ENCODE measurements at places on chromosomes 7 and 10.

DNA sequence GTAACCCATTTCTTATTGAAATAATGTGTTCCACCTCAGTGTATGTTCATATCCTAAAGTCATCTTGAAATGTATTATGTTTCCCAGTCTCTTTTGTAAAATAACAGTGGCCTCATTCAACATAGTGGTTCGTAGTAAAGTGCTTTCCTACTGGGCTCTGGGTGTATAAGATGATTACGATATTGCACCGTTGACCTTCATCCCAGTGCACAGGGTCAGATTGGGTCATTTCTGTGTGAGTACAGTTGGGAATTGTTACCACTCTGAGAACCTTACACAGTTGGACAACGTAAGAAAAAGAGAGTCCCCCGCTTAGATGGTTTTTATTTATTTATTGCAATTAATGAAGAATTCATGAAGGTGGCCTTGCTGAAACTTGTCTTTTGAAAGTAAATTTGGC is 135.6 kb downstream of the CHN2 start:
- DNase-seq = no peak

- DNase-seq = no peak
Measured at GRCh38 chr10:88832376-88832775, 19.3 kb downstream of the ANKRD22 start.

- no peak for DNase-seq
Measured at GRCh38 chr7:93402944-93403343, 170.8 kb downstream of the VPS50 start.

DNA sequence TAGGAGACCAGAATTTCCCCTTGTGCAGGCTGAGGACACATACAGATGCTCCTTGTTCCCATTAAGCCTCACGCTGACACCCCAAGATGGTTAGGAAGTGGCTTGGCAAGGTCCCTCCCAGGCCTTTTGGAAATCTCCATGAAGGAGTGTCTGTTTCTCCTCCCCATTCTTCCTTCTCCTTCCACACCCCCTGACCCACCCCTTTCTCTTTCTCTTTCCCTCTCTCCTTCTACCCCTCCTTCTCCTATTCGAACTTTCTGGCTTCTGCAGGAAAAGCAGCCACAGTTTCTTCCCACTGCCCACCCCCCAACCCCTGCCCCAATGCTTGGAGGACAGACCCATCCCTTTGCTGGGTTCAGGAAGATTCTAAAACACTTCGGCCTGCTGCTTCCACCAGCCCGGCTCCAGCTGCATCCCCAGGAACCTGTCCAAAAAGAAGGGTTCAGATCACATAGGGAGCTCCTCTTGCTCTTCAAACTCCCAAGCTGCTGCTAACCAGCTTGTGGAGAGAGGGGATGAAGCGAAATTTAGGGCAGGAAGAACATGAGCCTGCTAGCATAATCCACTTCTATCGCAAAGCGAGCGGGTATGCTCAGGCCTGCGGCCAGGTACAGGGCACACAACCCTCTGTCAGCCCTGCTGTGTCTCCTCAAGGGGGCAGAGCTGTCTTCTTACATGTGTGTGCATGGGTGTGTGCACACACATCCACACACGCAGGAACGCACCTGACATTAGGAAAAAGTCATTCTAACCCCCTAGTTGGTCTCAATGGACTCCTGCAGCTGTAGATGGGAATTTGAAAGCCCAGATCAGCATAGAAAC is 80.4 kb downstream of the PPP1R3C start:
- no peak for DNase-seq

GRCh38 chr7:127632276-127632910 is 14.5 kb upstream of the PAX4 start:
- no peak for DNase-seq

- DNase-seq = no peak
Measured at GRCh38 chr7:1536743-1537534, 6.4 kb downstream of the MAFK start.

- no peak for DNase-seq
Measured at GRCh38 chr7:144445590-144445989, 42.1 kb upstream of the NOBOX start.

- DNase-seq = no peak
Measured at GRCh38 chr7:3041986-3042675, 1.5 kb downstream of the CARD11 start.

- DNase-seq = no peak
Measured at GRCh38 chr10:86943316-86944030, 13.9 kb downstream of the MMRN2 start.

DNA sequence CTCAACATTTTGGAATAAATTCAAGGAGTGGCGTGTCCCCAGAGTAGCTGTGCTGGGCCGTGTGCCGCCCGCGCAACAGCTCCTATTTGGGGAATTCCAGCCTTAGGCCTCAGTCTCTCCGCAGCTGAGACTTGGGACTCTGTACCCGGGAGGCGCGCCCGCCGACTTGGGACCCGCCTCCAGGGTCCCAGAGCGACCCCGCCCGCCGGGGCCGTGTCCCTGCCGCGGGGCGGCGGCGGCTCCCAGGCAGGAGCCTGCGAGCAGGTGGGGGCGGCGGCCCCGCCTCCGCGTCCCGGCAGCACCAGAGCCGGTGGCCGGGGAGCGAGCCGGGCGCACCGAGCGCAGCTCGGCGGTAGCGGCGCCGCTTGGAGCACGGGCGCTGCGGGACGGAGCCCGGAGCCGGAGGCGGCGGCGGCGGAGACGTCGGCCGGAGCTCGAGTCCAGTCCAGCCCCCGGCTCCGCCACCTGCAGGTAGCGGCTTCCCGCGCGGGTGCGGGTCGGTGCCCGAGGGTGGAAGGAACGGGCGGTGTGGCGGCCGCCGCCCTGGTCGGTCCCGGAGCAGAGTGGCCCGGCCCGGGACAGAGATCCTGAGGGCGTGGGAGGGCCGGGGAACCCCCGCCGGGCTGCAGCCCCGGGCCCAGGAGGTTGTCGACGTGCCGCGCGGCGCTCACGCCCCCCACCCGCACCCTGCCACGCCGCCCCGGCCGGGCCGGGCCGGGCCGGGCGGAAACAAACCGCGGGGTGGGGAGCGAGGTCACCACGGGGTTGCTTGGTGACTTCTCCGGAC is at the start of gene WIPF3:
Gene WIPF3 (plus strand): TSS at position 301 of the 787 bp plus-strand sequence. CDS start 28,217 bp downstream, outside the sequence.
- no peak for DNase-seq

DNA sequence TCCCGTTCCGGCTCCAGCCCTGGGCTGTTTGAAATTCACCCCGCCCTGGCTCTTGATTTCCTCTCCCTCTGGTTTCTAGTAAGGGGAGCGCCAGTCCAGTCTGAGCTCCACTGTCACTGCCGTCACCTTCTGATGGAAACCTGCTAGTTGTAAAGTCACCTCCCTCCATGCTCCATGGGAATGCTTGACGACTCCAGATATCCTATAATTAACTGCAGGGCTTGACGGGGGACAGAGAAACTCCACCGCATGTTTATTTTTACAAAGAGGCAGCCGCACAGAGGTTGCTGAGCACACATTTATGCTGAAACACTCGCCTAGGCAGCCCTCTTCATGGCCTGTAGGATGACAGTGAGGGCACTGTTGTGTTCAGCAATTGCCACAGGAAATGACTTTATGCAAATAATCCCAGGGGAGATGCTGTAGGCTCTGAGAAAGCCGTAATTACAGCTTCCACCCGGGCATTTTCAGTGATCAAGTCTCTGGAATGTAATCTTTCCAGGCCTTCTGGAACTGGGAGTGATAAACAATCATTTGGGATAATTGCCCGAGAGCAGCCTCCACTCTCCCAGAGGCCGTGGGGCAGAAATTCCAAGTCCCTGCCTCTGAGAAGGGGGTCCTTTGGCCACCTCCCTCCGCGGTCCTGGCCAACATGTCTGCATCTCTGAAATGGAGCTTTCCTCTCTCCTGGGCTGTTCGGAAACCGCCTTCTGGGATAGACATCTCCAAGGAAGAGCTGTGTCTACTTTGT is 300.5 kb downstream of the KLF6 start:
- no peak for DNase-seq

GRCh38 chr10:70053218-70053840 is 683 bp downstream of the MACROH2A2 start:
- no peak for DNase-seq

DNA sequence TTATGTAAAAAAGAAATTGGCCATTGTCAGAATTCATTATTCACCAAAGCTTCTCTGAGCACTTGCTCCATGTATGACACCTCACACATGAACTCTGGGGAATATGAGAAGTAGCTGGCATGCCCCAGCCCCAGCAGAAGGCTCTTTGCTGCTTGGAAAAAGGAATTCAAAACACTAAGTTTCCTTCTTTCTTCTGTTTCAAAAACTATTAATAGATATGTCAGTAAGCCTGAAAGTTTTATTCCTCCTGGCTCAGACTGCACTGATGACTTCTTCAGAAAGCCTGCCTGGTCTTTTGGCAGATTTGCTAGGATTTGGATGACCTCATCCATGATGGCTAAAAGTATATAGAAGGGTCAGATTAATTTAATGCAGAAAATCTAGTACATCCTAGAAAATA is 511.0 kb downstream of the GFRA1 start:
- DNase-seq = no peak

DNA sequence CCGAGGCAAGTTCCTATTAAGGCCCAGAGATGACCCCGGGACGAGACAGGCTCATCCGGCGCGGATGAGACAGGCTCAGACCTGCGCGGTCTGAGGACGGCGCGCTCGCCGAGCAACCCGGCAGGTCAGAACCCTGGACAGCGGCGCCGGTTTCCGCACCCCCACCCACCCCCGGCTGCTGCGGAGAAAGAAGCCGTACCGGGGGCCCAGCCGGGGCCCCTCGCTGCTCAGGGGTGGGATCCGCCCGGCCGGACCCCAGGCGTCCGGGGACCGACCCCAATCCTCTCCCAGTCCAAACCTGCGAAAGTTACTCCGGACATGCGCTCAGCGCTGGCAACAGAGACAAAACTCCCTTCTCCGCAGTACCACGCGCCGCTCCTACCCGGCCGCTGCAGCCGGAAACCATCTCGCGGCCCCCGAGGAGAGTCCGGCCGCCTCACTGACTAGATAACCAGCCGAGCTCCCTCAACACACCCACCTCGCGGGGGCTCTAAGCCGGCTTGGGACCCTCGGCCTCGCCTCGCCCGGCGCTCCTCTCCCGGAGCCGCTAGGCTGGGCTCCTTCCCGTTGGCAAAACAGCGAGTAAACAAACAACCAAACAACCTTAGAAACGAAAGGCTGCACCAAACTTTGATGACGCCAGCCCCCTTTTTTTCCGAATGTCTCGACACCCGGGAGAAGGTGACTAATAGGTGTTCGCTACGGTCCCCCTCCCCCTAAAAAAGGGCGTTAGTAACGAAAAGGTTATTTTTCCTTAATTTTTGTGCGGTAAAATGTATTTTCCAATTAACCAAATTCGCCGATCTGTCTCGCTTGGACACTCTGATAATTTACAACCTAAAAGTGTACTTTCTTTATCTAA is 2.3 kb upstream of the DRGX start:
- peak; percentile 20 for DNase-seq

DNA sequence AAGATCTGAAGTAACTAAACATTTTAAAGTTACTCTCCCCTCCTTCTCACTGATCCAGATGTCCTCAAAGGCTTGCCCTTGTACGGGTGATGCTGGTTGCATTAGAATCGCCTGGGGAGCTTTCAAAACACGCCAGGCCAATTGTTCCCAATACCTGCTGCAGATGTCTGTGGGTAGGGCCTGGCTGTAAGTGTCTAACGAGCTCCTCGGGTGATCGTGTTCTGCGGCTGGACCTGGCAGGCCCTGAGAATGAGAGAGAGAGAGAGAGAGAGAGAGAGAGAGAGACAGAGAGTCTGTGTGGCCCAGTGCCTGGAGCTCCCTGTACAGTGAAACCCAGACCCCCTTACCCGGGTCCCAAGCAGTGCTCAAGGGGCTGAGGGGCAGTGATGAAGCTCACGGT is 8.4 kb downstream of the COL13A1 start:
- no peak for DNase-seq

GRCh38 chr7:51471981-51472296 is 155.3 kb upstream of the COBL start:
- DNase-seq = no peak

DNA sequence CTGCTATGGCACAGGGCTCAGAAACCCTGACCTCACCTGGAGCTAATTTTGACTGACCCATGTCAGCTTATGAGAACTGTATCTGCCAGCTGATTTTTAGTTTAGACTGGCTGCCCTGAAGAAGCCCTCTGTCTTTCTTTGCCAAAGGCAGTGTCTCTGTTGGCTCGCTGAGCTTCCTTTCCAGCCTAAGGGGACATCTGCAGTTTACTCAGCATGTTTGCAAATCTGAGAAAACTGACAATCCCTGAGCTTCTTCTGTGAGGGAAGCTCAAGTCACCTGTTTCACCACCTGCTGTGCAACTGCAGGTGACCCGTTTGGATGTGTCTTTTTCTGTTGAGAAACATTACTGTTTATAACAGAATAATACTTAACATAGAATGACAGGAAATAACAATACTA is 46.0 kb downstream of the PRKAR2B start:
- DNase-seq = no peak

DNA sequence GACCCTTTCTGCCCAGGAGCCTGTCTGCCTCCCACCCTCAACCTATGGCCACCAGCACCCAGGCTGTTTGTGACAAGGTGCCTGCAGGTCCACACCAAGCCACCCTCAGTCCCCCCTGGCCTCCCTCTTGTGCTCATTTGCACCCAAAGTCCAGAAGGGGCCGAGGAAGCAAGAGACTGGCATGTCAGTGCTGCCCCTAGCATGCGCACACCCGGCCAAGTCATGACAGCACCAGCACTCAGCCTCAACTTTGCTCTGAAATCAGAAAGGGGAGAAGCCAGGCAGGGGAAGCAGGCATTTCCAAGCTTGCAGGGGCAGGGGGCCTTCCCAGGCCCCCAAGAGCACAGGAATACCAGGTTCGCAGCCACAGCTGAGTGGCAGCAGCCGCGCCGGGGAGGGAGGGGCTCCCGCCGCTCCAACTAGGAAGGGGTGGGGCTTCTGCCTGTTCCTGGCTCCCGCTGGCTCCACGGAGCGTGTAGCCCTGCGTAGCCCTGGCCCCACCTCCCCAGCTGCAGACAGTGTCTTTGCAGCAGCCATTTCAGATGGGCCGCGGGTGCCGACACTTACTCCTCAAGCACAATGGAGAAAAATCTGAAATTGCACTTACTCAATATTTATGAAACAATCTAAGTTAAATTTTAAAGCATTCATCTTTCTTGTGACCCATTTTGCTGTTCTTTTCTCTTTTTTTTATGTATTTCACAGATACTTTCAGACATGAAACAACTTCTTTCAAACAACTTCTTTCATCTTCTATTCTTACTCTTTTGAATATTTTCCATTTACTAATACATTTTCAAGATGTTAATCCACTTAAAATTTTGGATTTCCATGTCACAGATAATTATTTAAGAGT is 54.9 kb upstream of the ABCB5 start:
- DNase-seq = no peak

DNA sequence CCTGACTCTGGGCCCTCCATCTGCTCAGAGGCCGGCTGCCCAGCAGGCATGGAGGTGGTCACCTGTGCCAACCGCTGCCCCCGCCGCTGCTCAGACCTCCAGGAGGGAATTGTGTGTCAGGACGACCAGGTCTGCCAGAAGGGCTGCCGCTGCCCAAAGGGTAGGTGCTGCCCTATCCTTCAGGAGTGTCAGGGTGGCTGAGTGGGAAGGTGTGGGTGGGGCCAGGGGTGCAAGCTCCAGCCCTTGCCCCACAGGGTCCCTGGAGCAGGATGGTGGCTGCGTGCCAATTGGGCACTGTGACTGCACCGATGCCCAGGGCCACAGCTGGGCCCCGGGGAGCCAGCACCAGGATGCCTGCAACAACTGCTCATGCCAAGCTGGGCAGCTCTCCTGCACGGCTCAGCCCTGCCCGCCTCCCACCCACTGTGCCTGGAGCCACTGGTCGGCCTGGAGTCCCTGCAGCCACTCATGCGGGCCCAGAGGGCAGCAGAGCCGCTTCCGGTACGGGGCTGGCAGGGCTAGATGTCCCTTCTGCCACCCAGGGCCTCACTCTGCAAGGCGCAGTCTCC is 17.5 kb upstream of the ZNF862 start:
- DNase-seq = no peak

Measured in activated T-cell treated with anti-CD3 and anti-CD28 coated beads for 1 hour (primary cell).